RWPE2 (cell line): ENCODE measurements at places on chromosomes 11 and 22.

DNA sequence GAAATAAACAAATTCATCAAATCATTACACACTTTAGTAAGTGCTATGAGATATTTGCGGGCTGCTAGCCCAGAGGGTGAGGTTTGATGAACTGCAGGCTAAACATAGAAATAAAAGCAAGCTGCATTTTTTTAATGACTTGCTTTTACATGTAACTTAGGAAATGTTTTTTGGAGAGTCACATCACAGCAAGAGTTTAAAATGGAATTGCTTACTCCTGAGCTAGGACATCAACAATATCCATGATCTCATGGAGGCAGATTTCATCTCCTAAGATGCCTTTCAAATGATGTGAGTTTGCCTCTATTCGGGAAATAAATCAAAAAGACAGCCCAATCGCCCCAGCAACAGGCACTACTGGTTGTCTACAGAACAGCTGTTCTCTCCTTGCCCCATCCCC is 73.4 kb upstream of the CD44 start:
- DNase-seq, result no peak

DNA sequence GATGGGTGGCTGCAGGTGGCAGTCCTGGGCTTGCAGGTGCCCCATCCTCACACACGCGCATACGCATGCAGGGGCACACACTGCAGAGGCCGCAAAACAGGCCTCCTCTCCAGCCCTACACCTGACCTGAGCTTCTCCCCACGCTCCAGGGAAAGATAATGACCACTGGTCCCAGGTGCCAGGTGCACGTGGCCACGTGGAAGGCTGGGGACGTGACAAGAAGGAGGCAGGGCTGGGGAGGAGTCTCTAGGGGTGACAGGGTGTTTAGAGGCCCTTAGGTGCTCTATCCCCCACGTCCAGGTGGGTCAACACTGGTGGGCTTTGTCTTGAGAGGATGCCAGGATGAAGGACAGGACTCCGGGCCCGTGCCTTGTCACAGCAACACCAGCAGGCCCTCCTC is 23.5 kb upstream of the CPT1A start:
- DNase-seq, result no peak

DNA sequence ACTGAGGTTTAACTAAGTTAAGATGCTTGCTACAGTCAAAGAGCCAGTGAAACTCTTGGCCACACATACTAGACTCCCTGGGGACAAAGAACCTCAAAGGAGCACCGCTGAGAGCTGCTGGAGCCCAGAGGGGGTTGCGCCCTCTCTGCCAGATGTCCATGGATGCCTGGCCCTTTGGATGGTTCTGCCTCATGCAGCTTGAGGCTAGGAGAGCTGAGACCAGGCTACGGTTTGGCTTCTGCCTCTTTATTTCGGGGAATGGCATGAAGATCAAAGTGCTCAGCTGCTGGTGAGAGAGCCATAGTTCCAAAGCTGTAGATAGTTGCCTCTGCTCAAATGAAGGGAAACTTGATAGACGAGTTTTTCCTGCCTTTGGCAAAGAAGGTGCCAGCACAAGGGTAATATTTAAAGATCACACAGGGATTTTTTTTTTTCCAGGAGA is 43.0 kb downstream of the RASSF10 start:
- DNase-seq, result no peak

DNA sequence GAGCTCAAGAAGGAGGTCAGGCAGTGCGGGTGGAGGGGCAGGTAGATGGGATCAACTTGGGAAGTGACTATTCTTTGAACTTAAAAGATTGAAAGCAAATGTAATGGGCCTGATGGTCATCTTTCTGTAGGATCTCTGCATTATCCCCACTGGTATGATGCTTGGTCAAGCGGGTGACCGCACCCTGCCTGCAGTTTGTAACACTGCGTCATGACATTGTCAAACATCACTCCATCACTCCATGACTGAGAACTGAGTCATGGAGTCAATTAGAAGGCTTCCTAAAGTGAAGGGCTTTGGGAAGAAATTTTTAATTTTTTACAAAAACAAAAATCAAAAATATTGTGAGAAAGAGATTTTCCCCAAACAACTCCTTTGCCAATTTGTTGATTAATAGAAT is 62.4 kb upstream of the BMAL1 start:
- peak; percentile 78 for DNase-seq

- DNase-seq, result no peak
These were observed 106.6 kb downstream of the EMSY start for GRCh38 chr11:76551400-76551799.

DNA sequence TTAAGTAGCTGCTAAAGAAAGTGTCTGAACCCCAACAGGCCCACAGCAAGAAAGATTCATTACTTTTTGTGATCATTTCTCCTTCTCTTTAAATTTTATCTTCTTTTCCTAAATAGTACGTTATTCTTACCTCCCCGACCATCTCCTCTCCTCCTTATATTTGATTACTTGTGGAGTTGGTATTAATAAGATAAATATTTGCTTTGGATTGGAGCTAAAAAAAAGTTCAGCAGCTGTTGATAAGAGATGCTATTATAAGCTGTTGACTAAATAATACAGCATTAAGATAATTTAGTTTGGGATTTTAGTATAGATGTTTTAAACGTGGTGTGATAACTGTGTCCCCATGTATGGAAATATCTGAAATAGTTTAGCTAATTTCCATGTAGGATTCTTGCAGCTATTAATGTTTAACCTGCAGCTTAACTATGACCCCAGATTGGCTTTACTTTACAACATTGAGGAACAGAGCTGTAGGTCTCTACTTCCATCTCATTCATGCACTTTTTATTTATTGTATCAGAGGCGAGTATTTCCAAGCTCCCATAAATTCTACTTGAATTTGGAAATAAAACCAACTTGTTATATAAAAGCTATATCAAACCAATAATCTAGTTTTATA is 37.8 kb downstream of the ZNF143 start:
- no peak for DNase-seq

- no peak for DNase-seq
These were observed 5.5 kb downstream of the PRPF19 start for GRCh38 chr11:60900673-60901404.

GRCh38 chr11:121567995-121568394 is 115.2 kb upstream of the SORL1-AS1 start:
- DNase-seq, result no peak

DNA sequence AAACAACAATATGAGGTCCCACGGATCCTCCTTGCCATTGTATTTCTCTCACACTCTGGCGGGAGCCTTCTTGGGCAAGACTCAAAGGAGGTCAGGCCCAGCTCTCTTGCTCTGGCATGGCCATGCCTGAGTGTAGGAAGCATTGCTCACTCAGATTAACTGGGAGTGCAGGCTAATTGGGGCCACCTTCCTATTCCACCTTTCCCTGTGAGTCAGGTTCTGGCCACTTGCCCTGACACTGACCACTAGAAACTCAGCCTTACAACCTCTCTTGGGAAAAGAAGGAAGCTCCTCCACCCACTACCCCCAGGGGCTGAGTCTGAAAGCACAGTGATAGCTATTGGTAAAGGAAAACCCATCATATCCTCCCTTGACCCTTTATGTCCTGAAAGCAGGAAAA is 121.8 kb upstream of the NTM start:
- DNase-seq, result no peak

DNA sequence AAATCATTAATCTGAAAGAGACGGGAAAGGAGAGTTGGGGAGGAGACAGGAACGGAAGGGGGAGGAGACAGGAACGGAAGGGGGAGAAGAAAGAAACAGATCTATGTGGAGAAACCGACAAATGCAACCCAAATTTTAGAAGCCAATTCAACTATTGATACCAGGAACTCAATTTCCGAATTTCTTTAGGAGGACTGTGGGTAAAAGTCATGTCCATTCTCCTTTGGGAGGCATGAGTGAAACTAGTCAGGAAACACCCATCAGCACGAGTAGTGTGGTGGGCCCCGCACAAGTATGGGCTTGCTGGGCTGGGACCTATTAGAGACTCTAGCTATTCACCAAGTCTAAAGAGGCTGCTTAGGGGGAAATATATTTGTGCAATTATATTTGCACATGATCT is 18.1 kb downstream of the ANO3 start:
- DNase-seq, result no peak

DNA sequence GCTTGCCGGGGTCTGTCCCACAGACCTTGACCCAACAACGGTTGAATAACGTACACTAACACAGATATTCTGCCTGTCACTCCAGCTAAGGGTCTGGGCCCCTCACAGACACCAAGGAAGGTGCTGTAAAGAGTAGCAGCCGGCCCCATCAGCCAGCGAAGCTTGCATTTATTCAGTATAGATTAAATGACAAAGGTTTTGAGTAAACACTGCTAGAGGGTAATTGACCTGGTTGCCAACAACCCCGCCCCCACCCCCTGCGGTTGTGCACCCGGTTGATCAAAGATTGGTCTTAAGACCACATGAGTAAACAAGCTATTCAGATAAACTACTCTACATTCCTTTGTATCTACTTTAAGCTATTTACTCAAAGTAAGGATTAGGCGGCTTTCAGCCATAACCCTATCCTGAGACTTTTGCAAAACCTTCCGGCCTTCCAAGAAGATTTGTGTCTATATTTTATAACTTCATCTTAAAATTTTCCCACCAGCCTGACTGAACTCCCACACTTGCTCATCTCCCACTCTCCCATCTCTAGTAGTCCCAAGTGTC is 4.8 kb upstream of the CKAP5 start:
- DNase-seq, result no peak

- DNase-seq, result no peak
These were observed 32.4 kb upstream of the CBX7 start for GRCh38 chr22:39184586-39185577.

DNA sequence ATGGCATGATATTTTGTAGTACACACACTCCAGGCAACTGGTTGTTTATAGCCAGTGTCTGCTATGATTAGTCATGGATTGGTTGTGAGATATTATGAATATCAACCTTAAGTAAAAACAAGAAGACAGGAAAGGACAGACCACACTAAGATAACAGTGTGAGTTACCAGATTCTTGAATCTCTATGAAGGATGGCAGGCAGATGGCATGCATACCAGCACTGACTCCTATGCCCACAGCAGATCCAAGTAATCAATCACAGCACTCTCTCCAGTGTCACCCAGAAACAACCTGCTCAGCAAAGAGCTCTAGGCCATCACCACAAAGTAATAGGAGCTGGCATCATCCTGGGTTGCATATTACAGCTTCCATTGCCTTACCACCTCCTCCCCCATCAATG is 116.6 kb downstream of the GALNT18 start:
- no peak for DNase-seq

DNA sequence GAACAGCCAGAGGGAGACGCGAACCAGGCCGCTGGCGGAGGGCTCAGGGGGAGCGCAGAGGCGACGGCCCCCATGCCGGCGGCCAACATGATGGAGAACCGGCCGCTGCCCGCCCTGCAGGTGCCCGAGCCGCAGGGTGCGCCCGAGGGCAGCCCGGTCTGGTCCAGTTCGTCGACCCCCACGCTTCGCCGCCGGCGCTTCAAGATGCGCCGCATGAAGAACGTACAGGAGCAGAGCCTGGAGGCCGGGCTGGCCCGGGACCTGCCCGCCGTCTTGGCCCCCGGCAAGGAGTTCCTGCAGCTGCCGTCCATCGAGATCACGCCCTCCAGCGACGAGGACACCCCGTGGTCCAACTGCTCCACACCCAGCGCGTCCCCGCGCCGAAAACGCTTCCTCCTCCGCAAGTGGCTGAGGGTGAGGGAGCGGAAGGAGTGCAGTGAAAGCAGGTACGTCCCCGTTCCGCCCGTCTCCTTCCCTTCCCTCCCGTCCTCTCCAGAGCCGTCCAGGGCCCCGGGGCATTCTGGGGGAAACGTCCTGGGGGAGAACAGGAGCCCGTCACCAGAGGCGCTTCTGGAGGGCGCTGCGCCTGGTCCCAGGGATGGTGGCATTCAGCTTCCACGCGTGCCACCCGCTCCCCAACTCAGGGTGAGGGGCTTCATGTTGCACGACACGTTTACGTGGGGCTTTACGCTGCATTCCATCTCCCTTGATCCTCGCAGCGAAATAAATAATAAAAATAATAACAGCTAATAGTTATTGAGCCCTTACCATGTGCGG is 840 bp downstream of the GRAMD1B start:
- DNase-seq, result no peak

GRCh38 chr11:26665036-26665435 is 56.8 kb downstream of the SLC5A12 start:
- DNase-seq, result no peak

- no peak for DNase-seq
These were observed at the start of gene DDX25 for GRCh38 chr11:125903711-125904659. Gene DDX25 (plus strand): TSS chr11:125904508. CDS start chr11:125904518, 10 bp downstream.

DNA sequence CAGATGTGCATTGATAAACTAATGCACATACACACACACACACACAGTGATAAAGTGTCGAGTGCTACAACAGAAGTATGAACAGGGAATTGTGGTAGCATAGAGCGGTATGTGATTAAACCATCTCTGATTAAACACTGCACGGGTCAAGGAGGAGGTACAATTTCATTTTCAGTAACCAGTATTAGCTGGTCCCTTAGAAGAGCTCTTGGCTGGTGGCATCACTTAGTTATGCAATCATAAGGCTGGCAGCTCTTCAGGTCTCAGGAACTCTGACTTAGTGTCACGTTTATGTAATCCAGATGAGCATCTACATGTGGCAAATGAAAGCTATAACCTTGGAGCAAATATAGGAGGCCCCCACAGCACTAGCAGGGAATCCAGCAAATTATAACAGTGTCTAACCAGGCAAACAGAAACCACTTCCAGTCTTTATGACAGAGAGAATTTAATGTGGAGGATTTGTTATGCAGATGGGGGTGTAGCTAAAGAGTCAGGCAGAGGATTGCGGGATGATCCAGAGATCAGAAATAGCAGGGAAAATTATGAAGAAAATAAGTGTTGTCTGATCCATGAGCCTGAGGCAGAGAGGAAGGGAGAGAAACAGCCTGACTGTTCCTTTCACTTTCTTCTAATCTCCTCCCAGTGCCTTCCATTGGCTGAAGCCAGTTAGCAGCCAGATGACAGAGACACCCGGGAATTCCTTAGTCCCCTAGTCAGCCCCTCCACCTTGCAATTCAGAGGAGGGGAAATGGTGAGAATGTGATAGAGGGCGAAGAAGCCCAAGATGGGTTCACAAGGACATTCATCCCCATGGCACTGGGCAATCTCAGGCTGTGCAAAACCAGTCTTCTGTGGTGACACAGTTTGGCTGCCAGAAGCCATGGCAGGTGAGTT is 533.1 kb upstream of the TENM4 start:
- no peak for DNase-seq

GRCh38 chr22:17569971-17570511 is 6.7 kb downstream of the SLC25A18 start:
- no peak for DNase-seq

DNA sequence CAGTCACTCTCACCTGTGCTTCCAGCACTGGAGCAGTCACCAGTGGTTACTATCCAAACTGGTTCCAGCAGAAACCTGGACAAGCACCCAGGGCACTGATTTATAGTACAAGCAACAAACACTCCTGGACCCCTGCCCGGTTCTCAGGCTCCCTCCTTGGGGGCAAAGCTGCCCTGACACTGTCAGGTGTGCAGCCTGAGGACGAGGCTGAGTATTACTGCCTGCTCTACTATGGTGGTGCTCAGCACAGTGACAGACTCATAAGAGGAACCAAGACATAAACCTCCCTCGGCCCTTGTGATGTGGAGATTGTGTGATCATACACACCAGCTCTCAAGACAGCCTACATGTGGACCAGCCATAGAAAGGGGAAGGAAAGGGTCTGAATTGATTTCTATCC is 113.3 kb downstream of the ZNF280B start:
- no peak for DNase-seq

- no peak for DNase-seq
These were observed at the start of gene CHRDL2 for GRCh38 chr11:74731301-74732094. Gene CHRDL2 (minus strand): TSS chr11:74731426. CDS start chr11:74730888, 538 bp downstream.

- DNase-seq, result no peak
These were observed 35.7 kb upstream of the LRRC10B start for GRCh38 chr11:61472868-61473267.
